Esophagus squamous epithelium (tissue), 5 donors: ENCODE measurements at places on chromosomes 5 and 9.

- no peak overlapping the region for H3K4me3 ChIP-seq
- H3K27me3 ChIP-seq, result no peaks in the 10 kb centered on the region
- H3K36me3 ChIP-seq, result no peaks in the 10 kb centered on the region
- H3K4me1 ChIP-seq, result peaks cover 9% of the 10 kb centered on the region
- no peak for DNase-seq
These were observed 9.6 kb upstream of the SPINK6 start for GRCh38 chr5:148193202-148193601.

DNA sequence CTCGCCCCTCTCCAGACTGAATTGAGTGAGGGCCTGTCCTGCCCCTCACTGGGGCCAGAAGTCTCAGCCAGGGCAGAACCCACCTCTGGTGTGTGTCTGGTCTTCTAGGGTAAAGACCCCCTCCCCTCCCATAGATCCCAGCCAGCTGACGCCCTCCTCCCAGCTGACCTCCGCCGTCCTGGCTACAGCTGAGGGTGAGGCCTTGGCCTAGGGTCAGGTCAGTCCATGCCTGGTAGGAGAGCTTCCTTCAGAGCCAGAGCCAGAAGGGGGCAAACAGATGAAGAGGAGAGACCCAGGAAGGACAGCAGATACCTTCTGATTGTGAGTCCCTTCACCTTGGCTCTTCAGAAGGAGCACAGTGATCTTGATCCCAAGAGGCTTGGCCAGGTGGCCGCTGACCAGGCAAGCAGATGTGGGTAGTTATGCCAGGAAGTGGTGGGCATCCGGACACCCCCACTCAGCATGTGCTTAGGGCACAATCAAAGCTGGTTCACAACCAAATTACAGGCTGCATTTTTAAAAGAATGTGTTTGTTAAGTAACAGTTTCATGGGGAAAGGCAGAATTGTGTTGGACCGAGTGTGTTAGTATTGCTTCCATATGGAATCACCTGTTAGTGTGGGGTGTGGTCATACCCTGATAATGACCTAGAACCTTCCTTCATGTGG lies 29.9 kb downstream of the JADE2 start:
- H3K36me3 ChIP-seq, result peaks cover 13% of the 10 kb centered on the region
- DNase-seq, result no peak
- peak overlapping the region; percentile 62 for H3K27ac ChIP-seq
- H3K4me3 ChIP-seq, result no peak overlapping the region

GRCh38 chr9:649128-650074 lies 192.1 kb upstream of the DMRT1 start:
- H3K4me3 ChIP-seq, result peak overlapping the region; percentile 32
- H3K27me3 ChIP-seq, result no peaks in the 10 kb centered on the region
- H3K4me1 ChIP-seq, result peaks cover 27% of the 10 kb centered on the region

DNA sequence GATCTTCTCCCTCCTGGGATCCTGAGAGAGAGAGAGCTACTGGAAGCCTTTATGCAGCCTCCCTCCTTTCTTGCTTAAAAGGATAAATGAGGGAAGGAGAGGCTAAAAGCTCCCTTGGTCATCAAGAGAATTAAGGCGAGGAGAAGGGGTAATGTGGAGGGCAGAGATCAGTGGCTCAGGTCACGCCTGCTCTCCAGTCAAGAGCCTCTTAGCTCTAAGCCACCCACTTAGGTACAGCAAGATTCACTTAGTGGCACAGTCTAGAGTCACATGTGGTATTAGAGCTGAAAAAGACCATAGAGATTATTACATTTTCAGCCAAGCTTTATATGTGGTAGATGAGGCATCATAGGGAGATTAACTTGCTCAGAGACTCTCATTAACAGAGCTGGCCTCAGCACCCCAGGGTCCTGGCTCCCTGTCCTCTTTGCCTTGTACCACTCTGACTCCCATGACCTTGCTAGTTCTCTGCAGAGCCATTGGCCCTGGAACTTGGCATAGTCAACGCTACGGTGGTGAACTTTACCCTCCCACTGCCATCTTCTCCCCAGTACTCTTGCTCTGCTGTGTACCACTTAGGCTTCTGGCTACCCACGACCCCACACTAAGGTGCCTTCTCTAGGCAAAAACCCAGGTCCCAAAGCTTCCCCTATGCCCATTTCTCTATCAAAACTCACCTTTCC lies 37.6 kb downstream of the MFAP3 start:
- H3K36me3 ChIP-seq, result no peaks in the 10 kb centered on the region
- H3K27me3 ChIP-seq, result no peaks in the 10 kb centered on the region
- no peak for DNase-seq

DNA sequence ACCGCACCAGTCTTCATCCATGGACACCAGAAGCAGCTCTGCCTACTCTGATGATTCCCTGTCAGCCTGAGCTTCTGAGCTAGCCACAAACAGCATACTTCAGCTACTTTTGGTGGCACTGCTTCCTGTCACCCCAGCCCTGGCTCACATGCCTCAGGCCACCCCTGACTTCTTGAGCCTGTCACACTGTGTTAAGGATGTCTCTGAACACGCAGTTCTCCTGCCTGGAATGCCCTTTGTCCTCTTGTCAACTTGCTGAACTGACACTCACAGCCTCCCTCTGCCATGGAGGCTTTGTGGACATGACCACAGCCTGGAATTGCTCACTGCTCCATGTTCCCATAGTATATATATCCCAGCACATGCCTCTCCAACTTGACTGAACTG lies 7.2 kb downstream of the MACROH2A1 start:
- H3K27me3 ChIP-seq, result no peaks in the 10 kb centered on the region
- DNase-seq, result no peak
- no peak overlapping the region for H3K27ac ChIP-seq

- no peaks in the 10 kb centered on the region for H3K4me1 ChIP-seq
- no peaks in the 10 kb centered on the region for H3K36me3 ChIP-seq
- no peaks in the 10 kb centered on the region for H3K27me3 ChIP-seq
- H3K27ac ChIP-seq, result no peak overlapping the region
These were observed 10.2 kb downstream of the FBXO10 start for GRCh38 chr9:37565661-37566618.

GRCh38 chr5:110638970-110639902 lies 87.2 kb downstream of the TMEM232 start:
- H3K4me1 ChIP-seq, result no peaks in the 10 kb centered on the region
- no peak overlapping the region for H3K27ac ChIP-seq
- no peak overlapping the region for H3K4me3 ChIP-seq
- H3K27me3 ChIP-seq, result no peaks in the 10 kb centered on the region

- H3K36me3 ChIP-seq, result no peaks in the 10 kb centered on the region
These were observed 112.7 kb upstream of the SPRY4 start for GRCh38 chr5:142437563-142437962.

DNA sequence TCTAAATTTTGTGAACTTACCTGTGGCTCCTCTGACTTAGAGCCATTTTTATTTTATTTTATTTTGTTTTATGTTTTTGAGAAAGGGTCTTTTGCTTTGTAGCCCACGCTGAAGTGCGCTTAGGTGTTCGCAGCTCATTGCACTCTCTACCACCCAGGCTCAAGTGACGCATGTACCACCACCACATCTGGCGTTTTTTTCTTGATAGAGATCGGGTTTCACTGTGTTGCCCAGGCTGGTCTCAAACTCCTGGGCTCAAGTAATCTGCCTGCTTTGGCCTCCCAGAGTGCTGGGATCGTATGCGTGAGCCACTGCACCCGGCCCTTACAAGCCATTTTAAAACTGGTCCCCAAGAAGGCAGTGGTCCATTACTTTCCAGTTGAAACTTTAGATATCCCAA lies 18.5 kb downstream of the MATR3 start:
- DNase-seq, result no peak
- H3K4me1 ChIP-seq, result no peaks in the 10 kb centered on the region
- peaks cover 36% of the 10 kb centered on the region for H3K36me3 ChIP-seq

DNA sequence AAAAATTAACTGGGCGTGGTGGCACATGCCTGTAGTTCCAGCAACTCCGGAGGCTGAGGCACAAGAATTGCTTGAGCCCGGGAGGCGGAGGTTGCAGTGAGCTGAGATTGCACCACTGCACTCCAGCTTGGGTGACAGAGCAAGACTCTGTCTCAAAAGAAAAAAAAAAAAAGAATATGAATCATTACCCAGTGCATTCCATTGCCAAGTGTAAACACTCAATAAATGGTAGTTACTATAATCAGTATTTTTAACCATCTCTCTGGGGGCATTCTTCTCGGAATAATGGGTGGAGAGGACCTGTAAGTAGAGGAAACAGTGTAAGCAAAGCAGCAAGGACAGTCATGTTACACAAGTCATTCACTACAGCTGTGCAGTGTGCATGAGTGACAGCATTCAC lies 13.8 kb upstream of the RANBP17 start:
- no peaks in the 10 kb centered on the region for H3K27me3 ChIP-seq
- no peaks in the 10 kb centered on the region for H3K36me3 ChIP-seq
- DNase-seq, result no peak
- no peaks in the 10 kb centered on the region for H3K4me1 ChIP-seq

DNA sequence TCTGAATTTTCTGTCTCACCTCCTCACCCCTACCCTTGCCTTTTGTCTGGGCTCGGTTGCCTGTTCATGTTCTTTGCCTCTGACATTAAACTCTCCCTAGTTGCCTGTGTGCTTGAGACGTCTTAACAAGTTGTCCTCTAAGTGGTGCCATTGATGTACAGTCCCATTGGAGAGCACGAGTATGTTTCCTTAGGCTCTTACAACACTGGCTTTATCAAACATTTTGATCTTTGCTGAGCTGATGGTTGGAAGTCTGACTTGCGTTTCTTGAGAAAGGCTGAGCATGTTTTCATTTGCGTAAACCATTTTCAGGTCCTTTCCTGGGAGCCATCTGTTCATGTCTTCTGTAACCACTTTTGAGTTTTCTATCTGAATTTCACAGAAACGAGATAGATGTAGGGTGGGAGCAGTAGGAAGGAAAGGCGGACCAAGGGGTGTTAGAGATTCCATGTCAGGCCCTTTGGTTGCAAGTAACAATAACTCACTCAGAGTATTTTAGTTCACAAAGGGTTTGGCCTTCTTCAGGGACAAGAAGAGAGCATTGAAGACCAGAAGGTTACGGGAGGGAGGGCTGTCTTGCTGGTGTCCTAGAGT lies 35.4 kb downstream of the OTULIN start:
- H3K4me1 ChIP-seq, result peaks cover 64% of the 10 kb centered on the region
- no peak for DNase-seq
- no peak overlapping the region for H3K4me3 ChIP-seq
- H3K27me3 ChIP-seq, result no peaks in the 10 kb centered on the region
- peaks cover 7% of the 10 kb centered on the region for H3K36me3 ChIP-seq
